ENCODE measurements at places on chromosomes 6 and 20.

DNA sequence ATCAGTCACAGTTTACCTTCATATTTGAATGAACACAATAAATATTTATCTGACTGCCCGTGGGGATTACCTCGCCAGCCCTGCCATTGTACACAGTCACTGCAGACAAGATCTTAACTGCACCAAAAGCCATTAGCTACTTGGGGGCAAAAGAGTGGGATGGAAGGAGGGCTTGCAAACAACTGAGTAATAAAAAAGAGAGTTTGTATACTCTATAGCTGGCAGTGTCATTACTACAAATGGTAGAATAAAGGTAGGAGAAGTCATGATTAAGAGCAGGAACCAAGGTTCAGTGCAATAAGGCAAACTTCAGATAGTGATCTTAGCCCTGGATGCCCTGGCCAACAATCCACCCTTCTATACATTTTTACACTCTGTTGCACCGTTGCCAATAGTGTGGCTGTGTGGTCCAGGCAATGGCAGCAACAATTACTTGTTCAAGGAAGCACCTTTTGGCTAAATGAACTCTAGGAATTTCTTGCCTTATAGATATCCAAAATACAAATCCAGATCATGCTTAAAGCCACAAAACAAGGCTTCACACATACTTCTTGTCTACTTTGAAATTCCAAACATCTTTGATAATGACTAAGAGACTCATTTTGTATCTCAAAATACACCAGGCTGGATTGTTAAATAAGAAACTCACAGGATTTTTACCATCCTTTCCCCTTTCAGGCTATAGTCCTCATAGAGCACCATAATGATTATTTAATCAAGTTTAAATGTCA, 955.4 kb upstream of the ADGRB3 start:
- no peak for DNase-seq
- H3K27me3 ChIP-seq = no peaks in the 10 kb centered on the region

DNA sequence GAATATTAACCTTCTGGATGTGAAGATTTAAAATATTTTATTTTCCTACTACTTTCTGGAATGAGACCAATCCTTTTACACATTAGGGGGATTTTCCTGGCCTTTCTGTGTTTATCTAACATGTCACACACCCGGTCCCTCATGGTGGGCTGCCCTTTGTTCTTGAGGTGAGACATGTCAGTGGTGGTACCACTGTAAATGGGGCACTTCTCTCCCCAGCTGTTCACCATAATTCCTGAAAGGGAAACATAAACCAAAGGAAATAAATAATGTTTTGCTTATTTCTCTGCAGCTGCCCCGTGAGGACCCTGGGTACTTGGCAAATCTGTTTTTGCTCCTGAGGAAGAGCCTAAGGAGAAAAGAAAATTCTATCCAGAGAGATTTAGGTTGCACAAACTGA, 41.1 kb downstream of the GRIK2 start:
- H3K36me3 ChIP-seq = no peaks in the 10 kb centered on the region
- H3K27me3 ChIP-seq = no peaks in the 10 kb centered on the region
- DNase-seq = no peak
- H3K4me1 ChIP-seq = no peaks in the 10 kb centered on the region

- DNase-seq = no peak
- no peak overlapping the region for H3K4me3 ChIP-seq
- H3K27me3 ChIP-seq = no peaks in the 10 kb centered on the region
- H3K4me1 ChIP-seq = peaks cover 7% of the 10 kb centered on the region
- H3K36me3 ChIP-seq = no peaks in the 10 kb centered on the region
Measured at GRCh38 chr6:35435074-35435837, 16.9 kb upstream of the FANCE start.

DNA sequence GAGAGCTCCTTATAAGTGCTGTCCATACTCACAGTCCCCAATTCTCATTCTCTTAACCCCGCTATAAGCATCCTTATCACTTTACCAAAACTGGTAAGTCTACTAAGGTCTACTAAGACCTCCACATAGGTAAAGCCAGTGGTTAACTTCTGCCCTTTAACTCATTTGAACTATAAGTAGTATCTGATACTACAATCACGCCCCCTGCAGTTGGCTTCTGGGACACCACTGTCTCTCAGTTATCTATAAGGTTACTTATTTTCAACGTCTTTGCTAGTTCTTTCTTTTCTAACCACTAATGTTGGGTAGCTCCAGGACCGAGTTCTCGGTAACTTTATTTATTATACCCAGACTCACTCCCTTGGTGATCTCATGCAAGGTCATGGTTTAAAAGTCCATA, 142.6 kb downstream of the ARHGAP18 start:
- no peaks in the 10 kb centered on the region for H3K36me3 ChIP-seq
- H3K27me3 ChIP-seq = no peaks in the 10 kb centered on the region
- no peak for DNase-seq
- H3K4me1 ChIP-seq = no peaks in the 10 kb centered on the region
- H3K27ac ChIP-seq = no peak overlapping the region
- H3K4me3 ChIP-seq = no peak overlapping the region

DNA sequence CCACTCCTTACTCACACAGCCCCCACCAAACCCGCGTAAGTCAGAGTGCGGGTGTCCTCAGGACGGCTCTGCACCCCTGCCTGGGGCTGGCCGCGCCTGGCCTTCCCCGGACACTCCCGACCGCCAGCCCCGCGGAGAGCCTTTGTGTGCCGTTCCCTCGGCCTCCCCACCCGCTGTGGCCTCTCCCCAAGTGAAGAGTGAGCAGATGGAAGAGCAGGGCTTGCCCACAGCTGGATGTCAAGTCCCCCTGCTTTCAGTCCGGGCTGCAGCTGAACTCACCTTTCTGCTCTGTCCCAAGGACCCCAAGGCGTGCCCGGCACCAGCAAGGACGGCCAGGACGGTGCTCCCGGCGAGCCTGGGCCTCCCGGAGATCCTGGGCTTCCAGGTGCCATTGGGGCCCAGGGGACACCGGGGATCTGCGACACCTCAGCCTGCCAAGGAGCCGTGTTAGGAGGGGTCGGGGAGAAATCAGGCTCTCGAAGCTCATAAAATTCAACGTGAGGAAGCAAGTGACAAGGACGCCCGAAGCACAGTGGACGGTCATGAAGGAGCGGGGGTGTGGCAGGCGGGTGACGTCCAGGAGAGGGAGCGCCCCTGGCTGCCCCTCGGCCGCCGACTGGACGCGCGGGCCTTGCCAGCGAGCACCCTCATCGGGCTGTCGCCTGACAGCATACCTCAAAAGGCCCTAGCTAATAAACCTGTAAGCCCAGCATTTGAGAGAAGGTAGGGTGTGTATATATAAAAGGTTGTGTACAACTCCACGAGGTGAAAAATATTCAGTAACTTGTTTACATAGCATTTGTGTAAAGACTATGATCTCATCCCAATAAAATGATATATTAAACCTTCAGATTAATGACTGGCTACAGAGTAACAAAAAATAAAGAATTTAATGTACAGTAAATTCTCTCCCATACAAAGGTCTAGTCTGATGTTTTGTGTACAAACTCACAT, 21.1 kb downstream of the TCFL5 start:
- no peak for DNase-seq
- H3K27ac ChIP-seq = no peak overlapping the region
- no peaks in the 10 kb centered on the region for H3K27me3 ChIP-seq

- no peaks in the 10 kb centered on the region for H3K4me1 ChIP-seq
- H3K4me3 ChIP-seq = no peak overlapping the region
- H3K27me3 ChIP-seq = no peaks in the 10 kb centered on the region
- no peak for DNase-seq
- H3K36me3 ChIP-seq = no peaks in the 10 kb centered on the region
Measured at GRCh38 chr6:129893640-129894039, 32.5 kb upstream of the TMEM244 start.

DNA sequence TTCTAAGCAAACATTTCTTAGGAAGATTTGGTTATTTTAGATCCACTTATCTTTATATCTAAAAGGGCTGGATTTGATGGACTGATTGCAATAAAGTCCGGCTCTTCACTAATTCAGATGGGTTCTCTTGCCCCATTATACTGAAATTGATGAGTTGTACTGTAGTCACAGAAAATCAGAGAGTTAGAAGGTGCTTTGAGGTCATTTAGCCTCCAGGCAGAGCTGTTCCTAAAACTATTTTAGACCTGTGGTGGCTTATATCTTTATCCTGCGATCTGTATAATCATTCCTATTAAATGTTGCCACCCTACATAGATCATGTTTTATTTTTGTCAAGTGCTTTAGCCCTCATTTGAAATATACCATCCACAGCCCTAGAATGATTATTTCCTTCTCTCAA, 61.3 kb upstream of the ATXN1 start:
- H3K27me3 ChIP-seq = no peaks in the 10 kb centered on the region
- H3K4me1 ChIP-seq = no peaks in the 10 kb centered on the region
- H3K27ac ChIP-seq = no peak overlapping the region
- no peak overlapping the region for H3K4me3 ChIP-seq
- no peak for DNase-seq
- H3K36me3 ChIP-seq = no peaks in the 10 kb centered on the region

DNA sequence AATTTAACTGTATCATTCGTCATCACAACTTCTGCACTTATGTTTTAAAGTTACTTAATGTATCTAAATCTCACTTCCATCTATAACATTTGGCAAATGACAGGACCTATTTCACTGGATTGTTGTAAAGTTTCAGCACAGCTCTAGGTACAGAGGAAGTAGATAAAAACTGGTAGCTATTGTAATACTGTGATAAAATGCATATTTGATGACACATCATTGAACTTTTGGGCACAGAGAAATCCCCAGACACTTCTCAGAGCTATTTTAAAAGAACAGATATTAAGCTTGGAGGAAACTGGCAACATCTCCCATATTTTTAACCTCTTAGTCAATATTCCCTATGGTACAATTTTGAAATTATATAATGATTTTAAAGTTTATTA, 138.7 kb downstream of the RFPL4B start:
- H3K4me1 ChIP-seq = peaks cover 7% of the 10 kb centered on the region
- H3K27me3 ChIP-seq = no peaks in the 10 kb centered on the region
- no peak for DNase-seq
- H3K36me3 ChIP-seq = no peaks in the 10 kb centered on the region

- no peaks in the 10 kb centered on the region for H3K4me1 ChIP-seq
- no peak overlapping the region for H3K4me3 ChIP-seq
- no peaks in the 10 kb centered on the region for H3K36me3 ChIP-seq
- DNase-seq = no peak
Measured at GRCh38 chr6:103081876-103082630, 1688.5 kb downstream of the GRIK2 start.

DNA sequence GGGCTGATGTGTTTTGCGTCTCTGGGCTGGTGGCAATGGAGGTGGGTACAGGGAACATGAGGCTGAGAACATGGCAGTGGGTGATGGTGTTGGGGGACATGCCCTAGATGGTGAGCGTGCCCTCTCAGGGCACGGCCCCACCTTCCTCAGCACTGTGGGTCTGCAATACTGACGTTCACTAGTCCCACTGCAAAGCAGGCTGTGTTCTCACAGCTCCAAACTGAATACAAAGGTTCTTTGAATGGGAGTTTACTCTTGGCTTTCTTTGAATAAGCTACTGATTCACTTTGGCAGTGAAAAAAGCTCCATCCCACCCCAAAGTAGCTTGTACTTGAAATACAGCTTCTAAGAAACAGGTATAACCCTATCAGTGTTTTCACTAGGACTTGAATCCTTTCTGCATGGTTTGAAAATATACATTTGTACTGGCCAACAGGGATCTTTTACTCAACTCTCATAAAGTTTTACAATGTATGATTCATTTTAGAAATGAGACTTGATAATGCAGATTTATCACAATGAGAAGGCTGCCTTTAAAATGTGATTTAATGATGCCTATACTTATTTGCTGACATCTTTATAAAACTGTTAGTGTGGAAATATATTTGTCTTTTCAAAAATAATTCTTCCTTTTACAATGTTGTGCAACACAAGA, 400.7 kb downstream of the ZFAND3 start:
- no peaks in the 10 kb centered on the region for H3K27me3 ChIP-seq
- DNase-seq = no peak
- no peaks in the 10 kb centered on the region for H3K4me1 ChIP-seq
- H3K4me3 ChIP-seq = no peak overlapping the region

Measured in right atrium auricular region (tissue), 2 donors.